ENCODE measurements at places on chromosomes 1 and 21.

GRCh38 chr1:177432897-177433296 lies 262.1 kb downstream of the BRINP2 start:
- DNase-seq = no peak

GRCh38 chr1:180533266-180533987 lies 25.3 kb upstream of the OVAAL start:
- DNase-seq = peak; percentile 20

DNA sequence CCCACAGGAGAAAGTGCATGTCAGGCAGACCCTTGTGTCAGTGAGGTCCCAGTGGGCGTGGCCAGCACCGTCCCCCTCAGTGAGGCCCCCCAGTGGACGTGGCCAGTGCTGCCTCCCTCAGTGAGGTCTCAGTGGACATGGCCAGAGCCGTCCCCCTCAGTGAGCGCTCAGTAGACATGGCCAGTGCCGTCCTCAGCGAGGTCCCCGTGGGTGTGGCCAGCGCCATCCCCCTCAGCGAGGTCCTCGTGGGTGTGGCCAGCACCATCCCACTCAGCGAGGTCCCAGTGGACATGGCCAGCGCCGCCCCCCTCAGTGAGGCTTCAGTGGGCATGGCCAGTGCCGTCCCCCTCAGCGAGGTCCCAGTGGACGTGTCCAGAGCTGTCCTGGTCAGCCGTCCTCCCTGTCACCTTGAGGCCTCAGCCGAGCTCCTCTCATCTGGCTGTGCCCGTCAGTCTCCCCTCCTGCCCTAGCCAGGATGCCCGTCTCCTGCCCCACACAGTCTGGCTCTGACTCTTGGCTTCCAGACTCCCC lies 35.5 kb downstream of the PDE9A start:
- DNase-seq = no peak

- no peak for DNase-seq
These were observed 104.2 kb downstream of the COP1 start for GRCh38 chr1:176102768-176103350.

- DNase-seq = no peak
These were observed 17.1 kb downstream of the PRXL2B start for GRCh38 chr1:2603521-2604155.

GRCh38 chr1:211330282-211330936 lies 3.8 kb downstream of the TRAF5 start:
- no peak for DNase-seq

DNA sequence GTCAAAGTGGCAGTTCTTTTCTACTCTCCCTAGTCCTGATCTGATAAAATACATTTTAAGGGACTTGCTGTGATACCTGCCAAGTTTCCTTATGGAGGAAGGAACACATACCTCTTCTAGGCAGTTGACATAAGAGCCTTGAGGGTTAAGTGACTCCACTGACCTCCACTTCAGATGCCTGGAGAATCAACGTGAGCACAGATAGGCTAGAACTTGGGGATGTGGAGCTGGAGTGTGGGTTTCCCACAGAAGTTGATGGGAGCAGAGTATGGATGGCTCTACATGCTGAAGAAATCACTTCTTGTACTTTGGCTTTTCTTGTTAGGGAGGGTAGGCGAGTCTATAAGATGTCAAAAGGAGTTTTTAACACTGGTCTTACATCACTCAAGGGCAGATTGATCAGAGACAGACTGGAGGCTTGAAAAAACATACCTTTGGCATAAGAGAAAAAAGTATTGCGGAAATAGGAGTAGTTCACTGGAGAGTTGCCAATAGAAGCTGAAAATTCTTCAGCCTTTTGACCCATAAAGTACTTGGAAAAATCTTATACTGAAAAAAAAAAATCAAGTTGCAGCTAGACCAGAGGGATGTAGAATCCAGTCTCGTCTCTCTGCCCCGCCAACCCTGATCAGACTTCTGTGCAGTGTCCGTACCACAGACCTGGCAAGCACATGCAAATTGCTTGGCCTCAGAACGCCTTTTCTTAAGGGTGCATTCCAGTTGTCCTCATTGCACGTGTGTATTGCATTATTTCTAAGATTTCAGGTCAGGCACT lies 5.5 kb downstream of the RHOU start:
- DNase-seq = no peak

DNA sequence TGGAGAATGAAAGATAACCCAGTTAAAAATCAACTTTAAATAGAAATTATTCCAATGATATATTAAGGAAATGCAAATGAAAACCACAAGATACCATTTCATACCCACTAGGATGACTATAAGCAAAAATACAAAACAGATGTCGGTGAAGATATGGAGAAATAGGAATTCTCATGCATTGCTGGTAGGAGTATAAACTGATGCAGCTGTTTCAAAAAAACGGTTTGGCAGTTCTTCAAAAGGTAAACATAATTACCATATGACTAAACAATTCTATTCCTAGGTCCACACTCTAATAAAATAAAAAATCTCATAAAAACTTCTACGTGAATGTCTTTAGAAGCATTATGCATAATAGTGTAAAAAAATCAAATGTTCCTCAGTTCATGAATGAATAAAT lies 763.3 kb upstream of the BRINP3 start:
- no peak for DNase-seq

- no peak for DNase-seq
These were observed 438.1 kb downstream of the LMO4 start for GRCh38 chr1:87766737-87767136.

DNA sequence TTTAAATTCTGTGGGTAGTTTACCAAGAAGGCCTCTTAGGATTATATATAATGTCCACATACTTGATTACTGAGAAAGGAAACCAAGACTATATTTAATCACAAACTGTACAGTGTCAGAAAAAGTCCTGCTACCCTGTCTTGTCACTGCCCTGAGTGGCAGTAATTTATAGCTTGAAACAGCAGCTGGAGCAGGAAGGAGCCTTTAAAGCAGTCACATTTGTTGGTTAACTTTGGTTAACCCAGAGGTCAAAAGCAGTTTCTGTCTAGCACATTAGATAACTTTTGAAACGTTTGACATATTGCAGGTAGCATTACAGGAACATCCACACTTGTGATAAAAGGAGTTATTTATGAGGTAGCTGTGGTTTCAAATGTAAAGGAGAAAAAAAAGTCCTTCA lies 161.7 kb downstream of the ROR1 start:
- DNase-seq = no peak

- DNase-seq = no peak
These were observed 5.4 kb upstream of the TRPM2 start for GRCh38 chr21:44347911-44348451.

DNA sequence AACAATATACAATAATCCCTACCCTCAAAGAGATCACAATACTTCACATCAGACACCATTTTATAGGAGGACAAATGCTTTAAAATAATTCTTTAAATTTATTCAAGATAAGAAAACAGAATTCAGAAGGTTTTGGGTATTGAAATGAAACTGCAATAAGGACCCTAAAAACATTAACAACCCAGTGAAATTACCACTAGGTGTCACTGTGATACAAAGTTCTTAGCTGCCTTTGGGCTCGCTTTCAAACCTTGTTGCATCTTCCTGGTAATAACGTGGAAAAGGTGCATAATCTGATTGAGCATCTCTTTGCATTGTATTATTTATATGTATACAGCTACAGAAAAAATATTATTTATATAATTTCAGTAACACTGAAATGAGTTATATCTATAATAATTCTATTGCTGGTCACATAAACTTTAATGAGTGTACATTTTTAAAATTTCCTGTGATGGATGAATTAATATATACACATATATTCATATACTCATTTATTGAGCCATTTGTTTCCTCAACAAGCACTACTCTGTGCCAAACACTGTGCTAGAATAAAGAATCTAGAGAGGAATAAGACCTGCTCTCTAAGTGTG lies 185.2 kb downstream of the FAF1 start:
- DNase-seq = no peak

DNA sequence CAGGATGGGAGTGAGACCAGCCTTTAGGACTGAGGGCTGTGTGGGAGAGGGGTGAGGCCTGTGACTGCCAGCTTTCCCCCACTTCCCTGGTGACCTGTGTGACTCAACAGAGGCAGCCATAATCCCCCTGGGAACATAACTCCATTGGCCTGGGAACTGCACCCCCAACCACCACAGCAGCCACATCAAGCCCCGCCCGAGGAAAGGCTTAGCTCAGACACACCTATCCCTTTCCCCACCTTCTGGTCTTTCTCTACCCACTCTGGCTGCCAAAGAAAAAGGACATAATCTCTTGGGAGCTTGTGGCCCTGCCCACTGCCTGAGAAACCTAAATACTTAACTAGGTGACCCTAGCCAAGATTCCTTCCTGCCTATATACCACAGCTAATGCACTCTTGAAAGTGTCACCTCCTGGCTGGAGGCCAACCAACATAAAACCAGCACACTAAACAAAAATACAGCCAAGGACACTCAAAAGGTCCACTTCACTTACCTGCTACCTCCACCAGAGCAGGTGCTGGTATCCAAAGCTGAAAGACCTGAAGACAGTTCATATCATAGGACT lies 406.6 kb upstream of the CAMK1G start:
- DNase-seq = no peak

DNA sequence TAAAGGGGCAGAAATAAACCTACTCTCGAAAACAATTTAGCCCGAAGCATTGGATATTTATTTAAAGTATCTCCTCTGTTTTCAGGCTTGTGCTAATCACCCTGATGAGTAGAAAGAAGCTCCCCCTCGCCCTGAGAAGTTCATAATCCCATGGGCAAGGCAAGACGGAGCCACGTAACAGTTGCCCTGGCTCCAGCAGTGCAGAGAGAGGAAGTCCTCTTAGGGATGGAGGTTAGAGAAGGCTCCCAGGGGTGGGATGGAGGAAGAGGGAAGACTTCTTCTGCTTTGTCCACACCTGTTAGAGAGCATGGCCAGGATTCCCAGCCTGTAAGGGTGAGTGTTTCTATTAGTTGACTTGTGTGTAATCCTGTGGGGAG lies 3.4 kb upstream of the GPR25 start:
- DNase-seq = no peak

DNA sequence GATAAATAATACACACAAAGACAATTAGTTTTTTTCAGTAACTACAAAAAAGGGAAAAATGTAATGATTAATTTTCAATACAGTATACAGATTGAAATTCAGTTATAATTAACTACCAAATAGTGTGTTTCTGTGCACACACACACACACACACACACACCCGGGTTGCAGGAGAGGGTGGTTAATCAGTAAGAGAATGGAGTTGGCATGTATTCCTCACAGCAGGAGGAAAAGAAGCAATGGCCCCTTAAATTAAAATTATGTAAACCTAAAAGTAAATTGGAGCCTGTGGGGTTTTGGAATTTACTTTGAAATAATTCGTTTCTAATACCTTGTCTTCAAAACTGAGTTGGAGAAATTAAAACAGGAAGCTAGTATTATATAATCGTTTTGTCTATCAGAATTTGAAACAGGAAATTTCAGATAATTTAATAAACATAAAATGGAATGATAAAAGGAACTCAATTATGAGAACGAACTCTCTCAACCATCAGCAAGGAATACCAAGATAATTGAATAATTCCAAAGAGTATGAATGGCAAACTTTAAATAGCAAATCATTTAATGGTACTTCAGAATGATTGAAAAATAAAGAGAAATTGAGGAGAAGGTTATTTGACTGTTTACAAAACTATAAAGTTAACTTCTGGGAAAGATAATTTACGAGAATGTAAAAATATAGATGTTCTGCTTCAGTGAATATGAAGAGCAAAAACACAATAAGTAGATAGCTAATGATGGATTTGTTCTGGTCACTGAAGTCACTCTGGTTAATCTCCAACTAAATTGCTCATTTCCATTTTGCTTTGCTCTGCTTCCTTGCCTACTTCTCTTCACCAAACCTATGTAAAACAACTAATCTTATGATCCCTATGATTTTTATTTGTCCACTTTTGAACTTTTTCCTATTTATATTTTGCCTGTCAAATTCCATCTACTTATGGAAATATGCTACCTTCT lies 547.9 kb upstream of the ZP4 start:
- no peak for DNase-seq

DNA sequence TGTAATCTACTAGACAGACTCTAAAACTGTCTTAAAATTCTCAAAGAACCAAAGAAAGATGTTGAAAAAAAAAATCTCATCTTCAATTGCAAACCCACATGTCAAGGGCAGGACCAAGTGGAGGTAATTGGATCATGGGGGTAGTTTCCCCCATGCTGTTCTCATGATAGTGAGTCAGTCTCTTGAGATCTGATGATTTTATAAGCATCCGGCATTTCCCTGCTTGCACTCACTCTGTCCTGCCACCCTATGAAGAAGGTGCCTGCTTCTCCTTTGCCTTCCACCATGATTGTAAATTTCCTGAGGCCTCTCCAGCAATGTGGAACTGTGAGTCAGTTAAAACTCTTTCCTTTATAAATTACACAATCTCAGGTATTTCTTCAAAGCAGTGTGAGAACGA lies 257.0 kb downstream of the HHIPL2 start:
- DNase-seq = no peak

DNA sequence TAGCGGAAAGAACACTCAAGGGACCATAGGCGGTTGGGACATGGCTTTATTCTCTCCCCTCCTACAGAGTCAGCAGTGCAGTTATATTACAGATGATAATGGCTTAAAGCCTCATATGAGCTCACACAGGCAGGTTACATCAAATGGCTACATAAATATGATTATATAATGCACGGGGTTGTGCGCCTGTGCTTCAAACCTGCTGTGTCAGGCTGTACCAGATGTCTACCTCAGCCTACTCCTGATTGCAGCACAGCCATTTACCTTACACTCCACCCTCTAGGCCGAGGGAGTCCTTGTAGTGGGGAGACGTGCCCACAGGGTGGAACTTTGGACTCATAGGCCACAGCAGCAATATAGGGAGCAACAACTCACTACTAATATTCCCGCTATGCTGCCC lies 16.4 kb upstream of the TBX19 start:
- DNase-seq = no peak

- DNase-seq = no peak
These were observed 20.3 kb downstream of the ENO1 start for GRCh38 chr1:8858112-8858668.

DNA sequence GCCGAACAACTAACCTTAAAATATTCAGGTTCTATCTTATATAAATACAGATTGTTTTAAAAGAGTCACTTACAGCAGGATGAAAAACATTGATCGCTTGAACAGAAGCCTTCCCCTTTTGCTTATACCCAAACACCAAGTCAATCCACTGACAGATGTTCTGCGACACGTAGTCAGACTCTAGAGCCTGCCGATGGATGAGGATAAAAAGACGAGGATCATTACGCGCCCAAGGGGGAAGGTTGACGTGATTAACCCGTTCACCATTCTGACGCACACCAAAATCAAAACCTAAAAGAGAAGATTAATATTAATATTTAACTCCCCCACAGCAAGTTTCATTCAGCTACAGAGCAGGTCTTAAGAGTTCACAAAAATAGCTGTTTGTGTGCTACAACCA lies 59.4 kb upstream of the GNG4 start:
- DNase-seq = no peak

DNA sequence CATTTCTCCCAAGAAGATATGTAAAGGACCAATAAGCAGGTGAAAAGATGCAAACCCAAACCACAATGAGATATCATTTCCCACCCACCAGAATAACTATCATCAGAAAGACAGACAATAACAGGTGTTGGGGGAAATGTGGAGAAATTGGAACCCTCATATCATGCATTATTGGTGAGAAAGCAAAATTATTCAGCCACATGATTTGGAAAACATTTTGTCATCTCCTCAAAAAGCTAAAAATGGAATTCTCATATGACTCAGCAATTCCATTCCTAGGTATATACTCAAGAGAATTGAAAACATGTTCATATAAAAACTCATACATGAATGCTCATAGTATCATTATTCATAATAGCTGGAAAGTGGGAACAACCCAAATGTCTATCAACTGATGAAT lies 25.1 kb upstream of the RNF186 start:
- DNase-seq = no peak

GRCh38 chr1:176032040-176032645 lies 174.9 kb downstream of the COP1 start:
- DNase-seq = no peak

GRCh38 chr1:242454262-242455051 lies 70.0 kb downstream of the PLD5 start:
- no peak for DNase-seq

Measured in stimulated activated CD8-positive, alpha-beta memory T cell treated with anti-CD3 and anti-CD28 coated beads, Interleukin-7, amount 100 ng/mL, for 4 hours (primary cell).